ENCODE measurements at places on chromosomes 11 and 22.

DNA sequence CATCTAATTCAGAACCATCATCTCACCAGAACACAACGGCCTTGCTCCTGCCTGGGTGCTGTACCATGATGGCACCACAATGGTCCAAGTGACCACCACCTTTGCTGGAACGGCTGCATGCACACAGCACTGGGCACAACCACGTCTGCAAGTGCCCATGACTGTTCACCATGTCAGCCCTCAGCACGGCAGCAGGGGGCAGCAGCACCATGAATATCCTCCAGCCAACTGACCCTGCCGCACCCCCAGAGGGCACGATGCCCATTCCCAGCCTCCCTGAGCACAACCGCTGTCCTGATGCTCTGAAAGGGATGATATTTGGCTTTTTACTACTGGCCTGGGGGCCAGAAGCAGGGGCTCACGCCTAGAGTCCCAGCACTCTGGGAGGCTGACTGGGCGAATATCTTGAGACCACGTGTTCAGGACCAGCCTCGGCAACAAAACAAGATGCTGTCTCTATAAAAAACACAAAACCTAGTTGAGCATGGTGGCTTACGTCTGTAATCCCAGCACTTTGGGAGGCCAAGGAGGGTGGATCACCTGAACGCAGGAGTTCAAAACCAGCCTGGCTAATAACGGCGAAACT is 25.7 kb downstream of the DRD4 start:
- no peak overlapping the region for H3K27ac ChIP-seq
- H3K4me1 ChIP-seq = peaks cover 13% of the 10 kb centered on the region
- H3K36me3 ChIP-seq = peaks cover 8% of the 10 kb centered on the region

DNA sequence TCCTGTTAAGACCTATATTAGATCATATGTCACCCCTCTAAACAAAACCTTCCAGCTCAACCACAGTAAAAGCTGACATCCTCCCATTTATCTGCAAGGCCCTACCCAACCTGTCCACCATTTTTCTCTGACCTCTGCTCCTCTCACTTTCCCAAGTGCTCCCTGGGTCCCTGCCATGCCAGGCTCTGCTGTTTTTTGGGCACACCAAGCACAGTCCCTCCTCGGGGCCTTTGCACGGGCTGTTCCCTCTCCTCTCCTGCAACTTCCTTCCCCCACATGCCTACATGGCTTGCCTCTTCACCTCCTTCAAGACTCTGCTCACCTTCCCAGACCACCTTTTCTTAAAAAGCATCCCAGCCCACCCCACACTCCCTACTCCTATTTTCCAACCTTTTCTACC is 9.8 kb downstream of the TST start:
- no peak overlapping the region for H3K4me3 ChIP-seq
- H3K27ac ChIP-seq = no peak overlapping the region
- H3K36me3 ChIP-seq = no peaks in the 10 kb centered on the region
- no peak for DNase-seq

DNA sequence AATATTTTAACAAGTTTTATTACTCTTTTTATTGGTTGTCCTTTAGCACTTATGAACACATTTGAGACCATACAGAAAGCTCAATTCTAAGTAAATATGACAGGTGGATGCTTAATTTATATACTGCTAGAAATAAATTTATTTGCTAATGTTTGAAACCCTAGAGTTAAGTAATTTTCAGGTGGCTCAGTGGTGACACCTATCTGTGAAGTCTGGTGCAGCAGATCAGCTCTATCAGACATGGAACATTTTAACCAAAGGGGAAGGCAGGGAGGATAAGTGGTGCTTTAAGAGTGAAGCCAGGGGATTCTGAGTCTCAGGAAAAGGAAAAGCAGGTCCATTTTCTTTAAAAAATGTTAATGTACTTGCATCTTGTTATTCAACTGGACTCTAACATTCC is 175.8 kb downstream of the DSCAML1 start:
- no peak overlapping the region for H3K4me3 ChIP-seq
- H3K27me3 ChIP-seq = no peaks in the 10 kb centered on the region
- no peaks in the 10 kb centered on the region for H3K36me3 ChIP-seq
- DNase-seq = no peak

- no peak for DNase-seq
- no peak overlapping the region for H3K27ac ChIP-seq
Measured at GRCh38 chr22:30115705-30116104, 35.4 kb downstream of the HORMAD2 start.

DNA sequence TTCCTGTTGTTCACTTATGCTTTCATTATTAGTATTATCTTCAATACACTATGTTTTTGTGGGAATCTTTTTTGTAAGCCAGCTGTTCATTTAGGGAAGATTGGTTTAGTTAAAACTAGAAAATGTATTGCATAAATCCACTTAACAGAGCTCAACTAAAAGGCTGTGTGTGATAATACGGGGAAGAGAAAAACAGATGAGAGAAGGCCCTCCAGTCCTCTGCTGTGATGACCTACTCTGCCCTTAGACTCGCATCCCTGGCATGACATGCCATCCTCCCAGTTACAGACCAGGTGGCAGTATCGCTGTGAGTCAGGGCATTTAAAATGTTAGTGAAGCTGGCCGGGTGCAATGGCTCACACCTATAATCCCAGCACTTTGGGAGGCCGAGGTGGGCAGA is 173.4 kb upstream of the TTC12 start:
- no peak overlapping the region for H3K4me3 ChIP-seq
- no peak overlapping the region for H3K27ac ChIP-seq
- H3K36me3 ChIP-seq = no peaks in the 10 kb centered on the region
- no peaks in the 10 kb centered on the region for H3K27me3 ChIP-seq
- no peaks in the 10 kb centered on the region for H3K4me1 ChIP-seq

GRCh38 chr11:85771568-85771967 is 39.4 kb downstream of the SYTL2 start:
- H3K36me3 ChIP-seq = no peaks in the 10 kb centered on the region
- H3K4me3 ChIP-seq = no peak overlapping the region
- no peak overlapping the region for H3K27ac ChIP-seq
- DNase-seq = no peak
- H3K4me1 ChIP-seq = no peaks in the 10 kb centered on the region

DNA sequence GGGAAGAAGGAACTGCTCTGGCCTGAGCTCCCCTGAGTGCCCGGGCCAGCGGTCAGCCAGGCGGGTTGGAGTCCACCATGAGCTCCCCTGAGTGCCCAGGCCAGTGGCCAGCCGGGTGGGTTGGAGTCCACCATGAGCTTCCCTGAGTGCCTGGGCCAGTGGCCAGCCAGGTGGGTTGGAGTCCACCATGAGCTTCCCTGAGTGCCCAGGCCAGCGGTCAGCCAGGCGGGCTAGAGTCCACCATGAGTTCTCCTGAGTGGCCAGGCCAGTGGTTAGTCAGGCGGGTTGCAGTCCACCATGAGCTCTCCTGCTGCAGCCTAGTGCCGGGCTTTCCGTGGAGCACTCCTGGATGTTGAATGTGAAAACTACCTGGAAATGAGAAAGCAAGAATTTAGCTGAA is 844.0 kb downstream of the TBC1D22A start:
- no peak overlapping the region for H3K27ac ChIP-seq
- no peak overlapping the region for H3K4me3 ChIP-seq
- H3K36me3 ChIP-seq = no peaks in the 10 kb centered on the region

Data from GM12878 (cell line).